ENCODE measurements at places on chromosomes 6 and 20.

DNA sequence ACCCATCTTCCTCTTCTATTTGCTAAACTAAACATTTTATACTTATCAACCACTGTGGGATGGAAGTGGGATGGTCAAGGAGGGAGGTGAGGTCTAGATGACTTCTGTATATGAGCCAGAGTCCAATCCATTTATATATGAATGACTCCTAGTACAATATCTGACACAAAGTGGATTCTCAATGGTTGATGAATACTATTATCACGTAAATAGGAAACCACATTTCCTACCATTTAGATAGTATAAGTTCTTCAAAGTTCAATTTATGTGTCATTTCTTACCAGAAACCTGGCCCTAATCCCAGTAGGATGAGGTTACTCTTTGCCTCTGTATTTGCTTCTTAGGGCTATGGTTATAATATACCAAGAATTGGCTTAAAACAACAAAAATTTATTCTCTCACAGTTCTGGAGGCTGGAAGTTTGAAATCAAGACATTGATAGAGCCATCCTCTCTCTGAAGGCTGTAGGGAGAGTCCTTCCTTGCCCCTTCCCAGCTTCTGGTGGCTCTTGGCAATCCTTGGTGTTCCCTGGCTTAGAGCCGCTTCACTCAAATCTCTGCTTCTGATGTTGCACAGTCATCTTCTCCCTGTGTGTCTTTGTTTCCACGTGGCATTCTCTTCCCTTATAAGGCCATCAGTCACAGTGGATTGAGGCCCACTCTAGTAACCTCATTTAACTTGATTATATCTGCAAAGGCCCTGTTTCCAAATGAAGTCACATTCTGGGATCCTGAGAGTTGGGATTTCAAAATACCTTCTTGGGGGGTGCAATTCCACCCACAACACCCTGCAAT is 41.0 kb upstream of the RAB23 start:
- DNase-seq: no peak

DNA sequence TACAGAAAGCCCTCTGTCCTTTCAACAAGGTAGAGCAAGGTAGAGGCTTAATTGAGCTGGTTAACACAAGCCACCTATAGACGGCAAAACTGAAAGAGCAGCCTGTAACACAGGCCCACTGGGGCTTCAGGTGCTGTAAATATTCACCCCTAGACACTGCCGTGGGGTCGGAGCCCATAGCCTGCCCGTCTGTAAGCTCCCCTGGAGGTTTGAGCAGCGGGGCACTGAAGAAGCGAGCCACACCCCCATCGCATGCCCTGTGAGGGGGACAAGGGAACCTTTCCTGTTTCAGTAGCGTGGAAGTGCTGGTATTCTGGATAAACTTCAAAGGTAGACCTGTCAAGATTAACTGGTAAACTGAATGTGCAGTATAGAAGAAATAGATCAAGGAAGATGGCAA is 160.4 kb downstream of the TPBG start:
- no peak for DNase-seq

DNA sequence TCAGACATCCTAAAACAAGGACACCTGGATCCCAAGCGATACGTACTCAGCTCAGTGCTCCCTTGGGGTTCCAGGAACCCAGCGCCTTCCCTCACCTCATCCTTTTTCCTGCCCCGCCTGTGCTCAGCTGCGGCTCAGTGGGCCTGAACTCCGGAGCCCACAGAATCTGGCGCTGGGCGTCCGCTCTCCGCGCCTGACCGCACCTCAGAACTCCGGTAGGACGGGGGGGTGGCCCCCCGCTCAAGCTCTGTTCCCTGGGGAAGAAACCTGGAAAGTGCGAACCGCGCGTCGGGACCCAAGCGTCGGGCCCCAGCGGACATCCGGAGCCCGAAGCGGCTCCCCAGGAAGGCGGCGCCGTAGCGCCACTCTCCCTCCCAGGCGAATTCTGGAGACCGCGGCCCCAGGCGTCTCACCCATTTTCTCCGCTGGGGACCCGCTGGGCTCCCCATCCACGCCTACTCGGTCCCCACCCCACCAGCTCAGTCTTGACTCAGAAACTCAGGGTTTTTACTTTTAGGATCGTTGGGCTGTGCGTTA is 336 bp upstream of the LY6G5C start:
- DNase-seq: no peak

GRCh38 chr6:159104163-159104925 is 59.6 kb upstream of the TAGAP start:
- DNase-seq: no peak

DNA sequence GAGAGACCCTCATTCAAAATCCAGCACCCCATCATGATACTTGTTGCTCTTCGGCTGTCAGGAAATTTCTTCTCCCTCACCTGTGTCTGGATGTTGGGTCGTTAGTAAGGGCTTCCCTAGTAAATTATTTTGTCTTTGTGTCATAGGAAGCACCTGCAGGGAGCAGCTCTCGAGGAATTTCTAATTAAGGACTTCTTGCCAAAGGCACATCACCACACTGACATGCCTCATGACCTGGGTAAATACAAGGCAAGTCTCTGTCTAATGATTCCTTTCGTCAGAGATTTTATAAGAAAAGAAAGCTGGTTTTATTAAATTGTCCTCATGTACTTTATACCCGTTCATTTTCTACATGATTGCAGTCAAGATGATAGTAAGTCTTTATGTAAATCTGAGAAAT is at the start of gene NOX3:
TSS of gene NOX3 (minus strand) at position 74 of the 400 bp plus-strand sequence. CDS start at position 35, 39 bp downstream.
- no peak for DNase-seq

- no peak for DNase-seq
Observed at GRCh38 chr6:100167585-100167984, 173.6 kb upstream of the MCHR2 start.

DNA sequence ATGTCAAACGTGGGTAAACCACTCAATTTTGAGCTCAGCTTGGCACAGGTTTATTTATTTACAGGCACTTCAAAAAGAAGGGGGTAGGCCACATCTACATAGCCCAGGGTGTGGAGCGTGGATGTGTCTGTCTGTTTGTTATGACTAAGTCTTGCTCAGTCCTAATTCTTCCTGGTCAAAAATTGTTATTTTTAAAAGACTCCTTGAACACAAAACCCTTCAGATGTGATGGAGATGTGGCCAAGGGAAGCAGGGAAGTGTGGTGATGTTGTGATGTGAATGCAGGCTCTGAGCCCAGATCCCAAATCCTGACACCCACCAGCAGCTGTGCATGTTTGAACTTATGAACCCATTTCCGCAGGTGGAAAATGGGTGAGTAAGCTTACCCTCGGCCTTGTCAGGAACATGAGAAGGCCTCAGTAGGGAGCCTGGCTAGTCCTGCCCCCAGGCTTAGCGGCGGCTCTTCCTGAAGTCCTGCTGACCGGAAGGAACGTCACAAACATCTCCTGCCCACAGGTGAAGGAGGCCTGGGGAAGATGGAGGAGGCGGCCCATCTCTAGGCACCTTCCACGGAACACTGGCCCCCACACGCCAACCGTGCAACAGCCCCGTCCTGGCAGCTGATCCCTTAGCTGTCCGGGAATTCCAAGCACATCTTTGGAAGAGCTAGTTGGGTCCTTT is 119.7 kb downstream of the MYLK4 start:
- DNase-seq: no peak

DNA sequence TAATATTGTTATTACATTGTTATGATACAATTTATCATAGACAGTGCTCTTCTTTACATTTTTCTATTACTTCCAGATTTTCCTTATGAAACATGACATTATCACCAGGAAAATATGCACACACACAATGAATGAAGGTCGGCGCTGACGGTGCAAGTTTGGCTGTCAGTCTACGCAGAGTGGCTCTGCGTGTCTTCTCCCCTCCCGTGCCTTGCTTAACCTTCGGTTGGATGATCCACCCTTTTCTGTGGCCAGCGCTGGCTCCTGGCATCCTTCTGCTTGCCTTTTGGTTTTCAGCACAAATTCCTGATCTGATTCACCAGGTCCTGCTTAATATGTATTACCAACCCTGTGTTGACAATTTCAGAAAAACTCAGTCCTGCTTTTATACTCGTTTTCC is 157.4 kb downstream of the TSHZ2 start:
- DNase-seq: no peak

DNA sequence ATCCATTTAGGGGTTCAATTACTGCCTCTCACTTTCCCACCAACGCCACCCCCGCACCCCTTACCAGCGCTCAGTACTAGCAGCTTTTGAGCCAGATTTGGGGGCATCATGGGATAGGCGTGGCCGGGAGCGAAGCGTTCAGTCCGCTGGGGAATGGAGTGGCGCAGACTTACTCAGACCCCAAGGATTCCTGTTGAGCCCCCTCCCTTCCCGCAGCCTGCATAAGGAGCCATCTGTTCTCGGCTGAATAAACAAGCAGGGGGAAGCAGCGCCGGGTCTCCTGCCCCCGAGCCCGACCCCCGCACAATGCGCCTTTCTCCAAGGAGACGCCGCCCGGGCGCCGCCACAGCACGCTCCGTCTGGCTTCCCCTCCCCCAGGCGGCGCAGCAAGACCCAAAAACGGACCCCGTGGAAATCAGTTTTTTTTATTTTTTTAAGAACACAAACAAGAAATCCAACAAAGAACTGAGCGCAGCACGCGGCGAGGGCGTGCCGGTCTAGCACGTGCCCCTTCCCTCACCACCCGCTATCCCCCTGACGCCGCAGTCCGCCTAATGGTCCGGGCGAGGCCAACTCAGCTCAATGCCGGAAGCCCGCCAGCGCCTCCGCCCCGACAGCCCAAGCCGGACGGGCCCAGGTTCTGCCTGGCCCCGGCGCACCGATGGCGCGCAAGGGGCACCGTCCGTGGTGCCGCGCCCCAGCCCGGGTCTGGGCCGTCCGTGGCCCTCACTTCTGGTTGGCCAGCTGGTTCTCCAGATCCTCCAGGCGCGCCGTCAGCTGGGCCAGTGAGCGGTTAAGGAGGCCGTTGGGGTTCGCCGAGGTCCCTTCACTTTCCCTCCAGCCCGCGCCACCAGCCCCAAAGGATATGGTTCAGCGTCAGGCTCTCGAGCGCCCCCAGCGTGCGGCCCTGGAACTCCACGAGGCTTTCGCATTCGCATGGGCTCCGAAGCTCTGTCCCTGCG is 13.3 kb upstream of the RBPJL start:
- no peak for DNase-seq

GRCh38 chr6:16644540-16645250 is 116.6 kb downstream of the ATXN1 start:
- DNase-seq: no peak

- no peak for DNase-seq
Observed at GRCh38 chr6:30964075-30964474, 19.4 kb upstream of the MUC21 start.

GRCh38 chr6:100381111-100381510 is 83.6 kb downstream of the SIM1 start:
- DNase-seq: no peak

DNA sequence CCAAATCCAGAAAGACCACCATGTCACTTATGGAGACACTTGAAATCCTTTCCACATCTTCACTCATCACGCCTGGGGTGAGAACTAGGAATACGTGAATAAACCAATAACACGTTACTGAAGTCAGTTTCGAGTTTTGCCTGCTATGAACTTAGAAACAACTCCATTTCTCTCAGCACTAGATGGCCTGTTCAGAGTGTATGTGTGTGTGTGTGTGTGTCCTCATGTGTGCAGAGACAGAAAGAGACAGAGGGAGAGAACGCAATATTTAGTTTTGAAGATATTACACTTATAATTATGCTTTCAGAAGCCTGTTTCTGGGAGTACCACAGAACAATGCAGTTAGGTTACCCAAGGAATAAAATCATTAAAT is 81.2 kb upstream of the CCN6 start:
- no peak for DNase-seq

DNA sequence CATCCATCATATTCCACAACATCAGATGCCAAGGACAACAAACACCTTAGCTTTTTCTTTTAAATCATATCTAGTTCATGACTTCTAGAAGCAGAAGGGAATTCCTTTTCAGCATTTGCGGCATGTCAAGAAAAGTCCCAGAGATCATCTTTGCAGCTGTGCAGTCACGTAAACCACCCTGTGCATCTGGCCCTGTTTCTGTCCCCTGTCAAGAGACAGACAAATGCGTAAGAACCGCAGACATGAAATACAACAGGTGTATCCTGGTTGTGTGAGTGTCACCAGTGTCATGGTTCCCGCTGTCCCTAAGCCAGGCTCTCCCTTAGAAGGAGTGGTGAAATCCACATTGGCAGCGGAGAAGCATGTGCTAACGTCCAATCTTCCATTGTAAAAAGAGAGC is 28.1 kb downstream of the LY86 start:
- no peak for DNase-seq

- DNase-seq: no peak
Observed at GRCh38 chr6:31572041-31572911, at the start of gene LTA. Gene LTA (plus strand): TSS chr6:31572289. CDS start chr6:31572743, 454 bp downstream.

- no peak for DNase-seq
Observed at GRCh38 chr6:153843420-153843819, 195.6 kb upstream of the OPRM1 start.

GRCh38 chr20:44040202-44040915 is 125.7 kb downstream of the TOX2 start:
- no peak for DNase-seq

- no peak for DNase-seq
Observed at GRCh38 chr6:92339936-92340640, 1079.3 kb downstream of the EPHA7 start.

GRCh38 chr6:42724825-42725224 is 2.4 kb upstream of the PRPH2 start:
- DNase-seq: no peak

DNA sequence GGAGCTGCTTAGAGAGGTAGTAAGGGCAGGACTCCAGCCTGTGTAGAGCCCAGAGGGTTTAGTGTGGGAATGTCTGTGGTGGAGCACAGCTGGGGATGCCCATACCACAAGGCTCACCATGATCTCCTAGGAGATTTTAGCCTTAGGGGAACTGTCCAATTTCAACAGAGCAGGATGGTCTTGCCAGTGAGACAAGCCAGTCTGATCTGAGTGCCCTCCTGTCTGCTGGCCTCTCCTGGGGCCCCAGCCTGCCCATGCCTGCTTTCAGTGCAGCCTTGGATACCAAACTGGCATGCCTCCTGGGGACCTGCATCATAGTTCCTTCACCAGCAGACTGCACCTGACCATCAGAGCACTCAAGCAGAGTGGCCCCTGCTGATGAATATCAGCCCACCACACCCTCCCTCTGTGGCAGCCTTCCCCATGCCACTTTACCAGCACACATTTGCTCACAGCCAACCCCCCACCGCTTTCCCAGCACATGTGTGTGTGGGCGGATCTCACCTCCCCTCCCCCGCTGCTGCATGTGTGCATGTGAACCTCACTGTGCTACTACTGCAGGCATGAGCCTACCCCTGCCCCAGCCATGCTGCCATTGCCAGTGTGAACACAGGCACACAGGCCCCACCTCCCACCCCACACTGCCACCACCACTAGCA is 7.9 kb upstream of the TREM1 start:
- no peak for DNase-seq

- no peak for DNase-seq
Observed at GRCh38 chr20:64044484-64045247, 4.8 kb downstream of the SOX18 start.

GRCh38 chr6:111486921-111487320 is 3.9 kb upstream of the REV3L start:
- DNase-seq: no peak

- no peak for DNase-seq
Observed at GRCh38 chr6:21158149-21158548, 435.4 kb upstream of the SOX4 start.

- no peak for DNase-seq
Observed at GRCh38 chr6:91198588-91199255, 611.9 kb upstream of the MAP3K7 start.
